A549 treated with GW870086 at 1 μM for 4 hours (cell line): ENCODE measurements at places on chromosomes 5 and 9. TPM values are rescaled to one million over a fixed set of nuclear protein-coding genes. Genes with fewer than 3 reads are reported as not detected.

Gene RUSC2
- total RNA-seq, result 25.2 to 32.1 TPM (median 30.5 TPM) in 5 replicates

Gene BTNL8
- not detected in 5 replicates for total RNA-seq

Gene IL7R
- total RNA-seq, result 0.17 to 0.42 TPM (median 0.29 TPM) in 5 replicates

Gene CTXN3
- total RNA-seq, result not detected in 5 replicates

Gene SPINK7
- total RNA-seq, result not detected in 5 replicates

Gene IQGAP2
- total RNA-seq, result 1.7 to 2.1 TPM (median 2.1 TPM) in 5 replicates

Gene ABL1
- 43.2 to 59.0 TPM (median 53.6 TPM) in 5 replicates for total RNA-seq

Gene ACOT12
- 0.07 to 0.08 TPM in 2 of 5 replicates, not detected in the others for total RNA-seq

Gene PDLIM7
- 65.9 to 84.5 TPM (median 83.1 TPM) in 5 replicates for total RNA-seq

Gene IRGM
- 0.08 to 0.34 TPM (median 0.12 TPM) in 3 of 5 replicates, not detected in the others for total RNA-seq

Gene C9
- not detected in 5 replicates for total RNA-seq

Gene IGFBPL1
- total RNA-seq, result 1.8 to 3.0 TPM (median 2.6 TPM) in 5 replicates

Gene NIM1K
- total RNA-seq, result 0.20 to 0.35 TPM (median 0.29 TPM) in 5 replicates

Gene ARPC5L
- 64.4 to 83.9 TPM (median 73.1 TPM) in 5 replicates for total RNA-seq

Gene PTGES
- total RNA-seq, result 172 to 205 TPM (median 174 TPM) in 5 replicates

Gene TXNDC8
- total RNA-seq, result not detected in 5 replicates

Gene SLCO6A1
- not detected in 5 replicates for total RNA-seq

Gene OCLN
- total RNA-seq, result 10.3 to 12.8 TPM (median 11.5 TPM) in 5 replicates

Gene ARL14EPL
- 0.14 to 0.60 TPM (median 0.26 TPM) in 5 replicates for total RNA-seq

Gene PCDHA4
- 1.6 to 2.2 TPM (median 2.0 TPM) in 5 replicates for total RNA-seq

Gene FREM1
- not detected in 5 replicates for total RNA-seq

Gene RNF183
- 0.19 TPM in 1 of 5 replicates, not detected in the others for total RNA-seq

Gene PCDHB2
- 3.3 to 4.1 TPM (median 3.4 TPM) in 5 replicates for total RNA-seq

Gene TAF7
- total RNA-seq, result 63.2 to 78.4 TPM (median 73.8 TPM) in 5 replicates

Gene RMRP
- total RNA-seq, result 7.1 to 29.0 TPM in 2 of 5 replicates, not detected in the others

Gene C9orf153
- 0.08 to 0.65 TPM (median 0.17 TPM) in 3 of 5 replicates, not detected in the others for total RNA-seq

Gene ZNF454
- not detected in 5 replicates for total RNA-seq

Gene CIZ1
- total RNA-seq, result 69.8 to 91.7 TPM (median 80.7 TPM) in 5 replicates

Gene DNAH5
- 0.88 to 1.8 TPM (median 1.5 TPM) in 5 replicates for total RNA-seq

Gene RABEPK
- 36.8 to 45.4 TPM (median 41.9 TPM) in 5 replicates for total RNA-seq

Gene CCL27
- total RNA-seq, result 0.19 TPM in 1 of 5 replicates, not detected in the others

Gene TNFSF15
- 0.13 to 0.17 TPM (median 0.15 TPM) in 5 replicates for total RNA-seq
